Type B pancreatic cell (in vitro differentiated cells): ENCODE measurements at places on chromosomes 7 and 10.

- no peak for DNase-seq
These were observed 28.9 kb downstream of the MGAM start for GRCh38 chr7:142024547-142024946.

- no peak for DNase-seq
These were observed 58.9 kb upstream of the C10orf90 start for GRCh38 chr10:126729314-126729870.

- no peak for DNase-seq
These were observed 60.7 kb downstream of the ABCB4 start for GRCh38 chr7:87414794-87415188.

- DNase-seq, result no peak
These were observed 31.2 kb downstream of the FAM171A1 start for GRCh38 chr10:15339892-15340291.

- DNase-seq, result no peak
These were observed 49.3 kb upstream of the KMT2E start for GRCh38 chr7:104964626-104965236.

DNA sequence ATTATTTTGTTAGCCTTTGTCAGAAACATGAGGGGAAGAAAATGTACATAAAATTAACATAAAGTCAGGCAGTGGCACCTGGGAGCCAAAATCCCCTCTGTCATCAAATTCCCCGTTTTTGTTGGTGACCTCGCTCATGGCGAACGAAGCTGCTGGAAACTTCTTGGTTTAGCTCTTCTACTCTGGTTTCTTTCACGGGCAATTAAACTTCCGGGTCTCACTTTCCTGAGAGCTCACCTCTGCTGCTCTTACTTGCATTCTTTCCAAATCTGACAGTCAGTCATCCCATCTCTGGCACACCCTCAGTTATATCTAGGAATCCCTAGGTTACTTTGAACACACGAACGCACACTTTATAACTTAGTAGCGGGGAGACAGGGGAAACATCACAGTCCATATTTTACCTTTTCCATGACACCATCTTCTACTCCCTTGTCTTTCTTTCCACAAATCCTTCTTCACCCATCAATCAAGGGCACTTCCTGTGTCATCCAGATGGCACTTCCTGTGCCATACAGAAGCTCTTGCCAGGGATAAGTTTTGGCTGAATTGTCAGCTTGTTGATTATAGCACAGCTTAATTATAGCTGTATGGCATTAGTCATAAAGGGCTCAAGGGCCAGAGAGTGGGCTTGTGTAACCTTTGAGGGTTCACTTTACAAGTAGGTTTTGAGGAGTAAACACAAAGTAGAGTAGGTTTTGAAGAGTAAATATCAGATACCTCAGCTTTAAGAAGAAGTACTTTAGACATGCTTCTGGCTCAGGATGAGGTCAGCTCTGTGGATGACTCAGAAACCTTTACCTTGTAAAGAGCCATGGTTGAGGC, 105.1 kb downstream of the GATA3 start:
- no peak for DNase-seq

DNA sequence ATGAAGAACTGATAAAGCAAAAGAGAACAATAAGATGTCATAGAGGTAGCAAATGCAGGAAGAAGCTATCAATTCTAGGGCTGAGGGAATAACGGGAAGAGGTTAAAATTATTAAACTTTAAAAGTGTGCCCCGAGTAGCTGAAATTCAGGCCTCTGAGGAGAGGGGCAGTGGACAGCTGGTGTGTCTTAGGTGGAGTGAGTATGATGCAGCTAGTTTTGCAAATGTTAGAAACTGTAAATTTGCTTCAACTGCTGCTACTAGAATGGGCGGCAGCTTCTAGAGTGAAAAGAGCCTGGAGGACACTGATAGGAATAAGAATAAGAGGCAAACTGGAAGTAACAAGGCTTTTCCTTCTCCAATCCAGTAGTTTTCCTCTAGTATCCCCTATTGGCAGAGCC, 87.3 kb downstream of the SDHAF3 start:
- DNase-seq, result no peak

DNA sequence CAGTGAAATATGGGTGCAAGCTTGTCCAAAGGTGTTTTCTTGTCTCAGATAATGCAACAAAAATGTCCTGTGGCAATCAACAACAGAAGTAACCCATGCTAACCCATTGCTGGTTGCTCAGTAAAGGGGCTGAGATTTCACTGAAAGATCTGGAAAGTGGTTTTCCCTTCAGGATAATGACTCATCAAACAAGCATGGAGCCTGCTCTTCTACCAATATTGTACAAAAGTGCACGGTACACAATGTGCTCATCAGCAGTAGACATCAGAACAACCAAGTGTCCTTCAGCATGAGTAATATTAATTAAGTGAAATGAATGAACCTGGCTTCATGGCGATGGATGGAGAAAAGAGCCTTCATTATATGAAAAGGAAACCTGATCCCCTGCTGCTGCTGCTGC, 287.1 kb upstream of the NEBL start:
- DNase-seq, result no peak

DNA sequence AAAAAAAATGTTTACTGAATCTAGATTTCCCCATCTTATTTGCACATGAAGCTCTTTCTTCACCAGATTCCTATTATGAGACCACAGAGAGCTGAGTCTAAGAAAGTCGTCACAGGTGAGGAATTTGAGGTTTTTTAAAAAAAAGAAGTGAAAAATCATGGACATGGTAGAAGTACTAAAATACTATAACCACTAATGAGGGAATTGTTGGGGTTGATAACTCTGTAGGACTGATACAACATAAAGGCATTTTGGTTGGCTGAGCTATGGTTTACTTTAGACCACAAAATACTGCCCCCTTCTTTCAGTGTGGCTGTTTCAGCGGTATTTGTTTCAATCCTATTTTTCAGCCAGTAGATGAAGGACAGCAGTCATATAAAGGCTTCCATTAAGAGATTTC, 1111.3 kb downstream of the TYW1 start:
- no peak for DNase-seq

- DNase-seq, result no peak
These were observed 61.1 kb upstream of the CALD1 start for GRCh38 chr7:134718211-134718875.

GRCh38 chr7:139023076-139023475, 12.8 kb downstream of the ZC3HAV1L start:
- DNase-seq, result no peak
